CD4-positive, alpha-beta T cell treated with Interleukin-15 for 4 hours (primary cell): ENCODE measurements at places on chromosomes 7 and 10.

DNA sequence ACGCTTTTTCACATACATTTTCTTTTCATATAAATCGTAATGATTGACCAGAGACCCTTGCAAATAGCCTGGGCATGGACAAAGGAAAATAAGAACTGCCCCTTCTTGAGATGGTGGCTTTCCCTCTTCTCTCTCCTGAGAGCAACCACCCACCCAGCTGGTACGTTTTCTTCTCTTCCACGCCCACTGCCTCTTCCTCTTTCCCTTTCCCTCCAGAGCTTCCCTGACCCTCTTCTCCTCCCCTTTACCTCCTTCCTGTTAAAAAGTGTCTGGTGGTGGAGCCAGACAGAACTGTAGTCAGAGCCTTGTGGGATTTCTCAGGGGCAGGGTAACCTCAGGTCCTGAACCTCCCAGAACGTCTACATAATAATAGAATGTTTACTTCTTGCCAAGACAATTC lies 23.2 kb downstream of the GPR141 start:
- no peak for DNase-seq

GRCh38 chr7:16498122-16498521 lies 28.5 kb upstream of the LRRC72 start:
- no peak for DNase-seq

DNA sequence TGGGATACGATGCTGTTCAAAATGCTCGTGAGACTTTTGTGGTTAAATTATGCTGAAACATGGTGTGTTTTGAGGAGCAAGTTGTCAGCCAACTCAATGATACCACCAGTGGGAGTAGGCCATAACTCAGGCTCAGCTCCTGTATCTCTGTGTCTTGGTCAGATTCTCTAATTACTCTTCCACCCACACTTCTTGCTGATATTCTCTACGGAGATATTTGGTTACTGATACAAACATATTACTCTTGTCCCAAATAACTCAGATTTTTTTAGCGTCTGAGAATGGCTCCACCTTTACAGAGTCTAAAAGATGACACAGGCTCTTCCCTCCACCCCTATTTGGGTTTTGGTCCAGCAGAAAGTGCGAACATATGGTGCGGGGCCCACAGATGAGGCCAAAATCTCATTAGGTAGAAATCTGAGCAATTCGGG lies 168.9 kb downstream of the PKD1L1 start:
- DNase-seq: no peak

GRCh38 chr7:142412551-142413193 lies 154.8 kb upstream of the PRSS58 start:
- DNase-seq: peak; percentile 43

- no peak for DNase-seq
These were observed 208.9 kb upstream of the INHBA start for GRCh38 chr7:41911792-41912191.

- no peak for DNase-seq
These were observed 1.2 kb upstream of the TMEM243 start for GRCh38 chr7:87220734-87221215.

DNA sequence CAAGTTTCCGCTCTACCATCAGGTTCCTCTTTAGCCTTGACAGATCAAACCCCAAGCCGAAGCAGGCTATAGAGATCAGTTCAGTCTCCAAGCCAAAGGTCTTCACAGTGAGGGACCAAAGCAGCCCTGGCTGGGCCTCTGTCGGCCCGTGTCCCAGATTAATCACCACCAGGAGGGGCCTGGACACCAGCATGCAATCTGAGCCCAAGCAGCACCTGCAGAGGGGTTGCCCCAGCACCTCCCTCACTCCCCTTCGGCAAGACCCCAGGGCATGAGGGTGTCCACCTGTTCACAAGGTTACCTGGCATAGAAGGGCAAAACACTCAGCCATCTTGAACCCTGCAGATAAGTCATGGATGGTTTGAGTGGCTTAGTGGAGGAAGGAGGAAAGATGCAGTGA lies 36.0 kb downstream of the FBXW4 start:
- no peak for DNase-seq
